ENCODE measurements at places on chromosomes 4 and X.
A peak's percentile ranks its signal among the peaks of the same experiment; 100 is the strongest.

GRCh38 chr4:94345969-94346368 is 3.3 kb upstream of the HPGDS start:
- no peak for DNase-seq

DNA sequence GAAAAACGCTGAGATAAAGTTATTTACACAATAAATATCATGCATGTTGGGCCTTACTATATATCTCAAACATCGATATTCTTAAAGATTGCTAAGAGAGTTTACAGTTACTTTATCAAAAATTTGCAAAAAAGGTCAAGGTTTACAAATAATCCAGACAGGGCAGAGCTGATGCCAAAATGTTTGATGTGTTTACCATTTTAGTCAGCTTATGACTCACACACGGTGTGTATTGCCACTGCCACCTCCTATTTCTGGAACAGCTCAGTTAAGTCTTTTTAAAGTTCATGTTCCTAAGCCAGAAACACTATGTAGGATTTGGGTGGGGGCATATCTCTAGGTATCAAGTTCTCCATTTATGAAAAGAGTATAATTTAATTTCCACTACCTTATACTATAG is 580.6 kb downstream of the INPP4B start:
- DNase-seq: peak; percentile 19

- DNase-seq: no peak
These were observed 84.2 kb downstream of the NPNT start for GRCh38 chr4:105979506-105979905.

- DNase-seq: no peak
These were observed 353 bp downstream of the NSD2 start for GRCh38 chr4:1871471-1872021.

GRCh38 chrX:69163936-69164741 is 1.1 kb downstream of the PJA1 start:
- DNase-seq: peak; percentile 45

DNA sequence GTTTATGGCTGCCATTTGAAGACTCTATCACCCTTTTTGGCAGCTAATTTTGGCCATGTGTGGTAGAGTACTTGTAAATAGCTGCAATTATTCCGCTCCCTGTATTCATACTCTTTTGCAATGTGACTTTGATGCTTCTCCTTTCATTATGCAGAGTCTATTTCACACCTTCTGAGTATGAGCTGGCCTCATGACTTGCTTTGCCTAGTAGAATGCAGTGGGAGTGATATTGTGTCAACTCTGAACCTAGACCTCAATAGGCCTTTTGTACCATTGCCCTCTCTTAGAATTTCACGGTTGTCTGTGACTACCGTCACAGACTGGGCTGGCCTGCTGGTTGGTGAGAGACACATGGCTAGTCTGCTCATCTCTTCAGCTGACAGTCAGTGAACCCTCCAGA is 118.8 kb downstream of the DDIT4L start:
- DNase-seq: no peak

DNA sequence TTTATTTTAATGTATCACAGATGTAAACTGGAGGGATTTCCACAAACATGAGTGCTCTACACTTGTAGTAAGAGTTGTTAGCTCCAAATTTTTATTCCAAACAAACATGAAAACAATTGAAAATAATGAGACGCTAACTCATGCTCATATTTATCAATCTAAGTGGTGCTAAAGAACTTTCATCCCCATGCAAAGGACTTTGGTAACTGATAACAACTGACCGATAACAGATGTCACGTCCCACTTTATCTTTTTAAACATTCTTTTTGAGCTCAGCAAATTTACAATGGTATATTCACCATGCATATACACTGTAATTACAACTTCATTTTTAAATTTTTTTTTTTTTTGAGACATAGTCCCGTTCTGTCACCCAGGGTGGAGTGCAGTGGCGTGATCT is 15.6 kb upstream of the MAOA start:
- no peak for DNase-seq

GRCh38 chr4:76764251-76764650 is 133.7 kb downstream of the SOWAHB start:
- DNase-seq: no peak

GRCh38 chr4:114494246-114494803 is 104.3 kb upstream of the UGT8 start:
- no peak for DNase-seq

- no peak for DNase-seq
These were observed 32.7 kb upstream of the CASK start for GRCh38 chrX:41956027-41956426.

GRCh38 chr4:123398066-123398852 is 1.7 kb downstream of the SPRY1 start:
- DNase-seq: peak; percentile 64

- no peak for DNase-seq
These were observed 9.5 kb downstream of the GNRHR start for GRCh38 chr4:67744561-67745283.

GRCh38 chr4:16118090-16118489 is 34.3 kb upstream of the PROM1 start:
- DNase-seq: no peak

DNA sequence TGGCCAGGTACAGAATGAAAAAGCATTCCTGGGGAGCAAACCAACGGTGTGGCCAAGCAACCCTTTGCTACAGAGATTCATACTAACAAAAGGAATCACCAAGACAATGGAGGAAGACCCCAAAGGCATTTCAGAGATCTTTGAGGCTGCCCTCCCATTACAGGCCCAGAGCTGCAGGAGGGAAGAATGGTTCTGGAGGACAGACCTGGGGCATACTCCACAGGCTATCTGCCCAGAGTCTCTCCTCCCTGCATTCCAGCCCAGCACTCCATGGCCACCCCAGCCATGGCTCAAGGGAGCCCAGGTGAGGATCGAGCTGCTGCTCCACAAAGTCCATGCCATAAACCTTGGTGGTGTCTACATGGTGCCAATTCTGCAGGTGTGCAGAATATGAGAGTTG is 81.9 kb downstream of the ATP11C start:
- no peak for DNase-seq

GRCh38 chr4:153261914-153262313 is 57.7 kb downstream of the TRIM2 start:
- no peak for DNase-seq

GRCh38 chrX:14899607-14900006 is 26.4 kb downstream of the MOSPD2 start:
- no peak for DNase-seq

- no peak for DNase-seq
These were observed 135.5 kb downstream of the REPS2 start for GRCh38 chrX:17081968-17082367.

DNA sequence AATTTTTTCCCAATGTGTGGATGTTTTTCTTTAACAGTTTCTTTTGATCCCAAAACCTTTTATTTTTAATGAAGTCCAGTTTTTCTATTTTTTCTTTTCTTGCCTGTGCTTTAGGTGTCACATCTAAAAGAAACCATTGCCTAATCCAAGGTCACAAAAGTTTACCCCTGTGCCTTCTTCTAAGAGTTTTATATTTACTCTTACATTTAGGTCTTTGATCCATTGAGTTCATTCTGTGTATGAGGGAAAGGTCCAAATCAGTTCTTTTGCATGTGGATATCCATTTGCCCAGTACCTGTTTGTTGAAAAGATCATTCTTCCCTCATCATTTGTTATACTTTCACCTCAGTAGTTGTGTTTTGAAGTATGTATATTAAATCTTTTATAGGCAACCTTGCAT is 13.0 kb downstream of the LRP2BP start:
- DNase-seq: no peak

GRCh38 chrX:148492057-148492456 is 8.4 kb upstream of the AFF2 start:
- DNase-seq: no peak

DNA sequence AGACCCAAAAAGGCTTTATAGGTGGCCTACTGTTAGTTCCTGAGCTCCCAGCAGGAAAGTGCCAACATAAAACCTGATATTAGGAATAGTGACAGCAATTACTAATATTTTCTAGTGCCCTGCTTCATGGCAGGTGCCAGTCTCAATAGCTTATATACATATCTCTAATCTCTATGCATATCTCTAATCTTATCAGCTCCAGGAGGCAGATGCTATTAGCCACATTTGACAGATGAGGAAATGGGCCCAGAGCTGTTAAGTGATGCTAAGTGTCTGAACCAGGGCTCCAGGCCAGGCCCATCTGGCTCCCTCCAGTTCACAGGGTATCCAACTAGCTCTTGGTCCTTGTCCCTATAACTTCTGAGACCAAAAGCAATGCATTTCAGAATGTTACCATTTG is 142.5 kb downstream of the CHIC2 start:
- DNase-seq: no peak

DNA sequence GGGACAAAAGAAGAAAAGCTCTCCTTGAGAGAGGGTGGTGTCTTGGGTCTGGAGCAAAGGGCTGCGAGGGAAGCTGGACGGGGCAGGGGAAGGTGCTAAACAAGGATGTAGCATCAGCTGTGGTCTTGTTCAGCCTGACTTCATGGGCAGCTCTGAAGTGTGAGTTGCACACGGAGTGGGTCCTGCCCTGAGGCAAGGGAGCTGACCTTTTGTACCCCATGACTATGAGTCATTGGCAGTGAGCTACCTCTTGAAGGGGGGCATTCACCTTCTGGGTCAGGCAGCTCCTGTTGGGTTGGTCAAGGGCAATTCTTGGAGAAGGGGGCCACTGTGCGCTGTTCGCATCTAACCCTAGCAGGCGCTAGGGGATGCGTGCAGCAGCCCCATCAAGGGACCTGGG is 151.8 kb downstream of the SMIM20 start:
- DNase-seq: no peak

GRCh38 chr4:154731756-154732155 is 12.0 kb upstream of the LRAT start:
- no peak for DNase-seq

DNA sequence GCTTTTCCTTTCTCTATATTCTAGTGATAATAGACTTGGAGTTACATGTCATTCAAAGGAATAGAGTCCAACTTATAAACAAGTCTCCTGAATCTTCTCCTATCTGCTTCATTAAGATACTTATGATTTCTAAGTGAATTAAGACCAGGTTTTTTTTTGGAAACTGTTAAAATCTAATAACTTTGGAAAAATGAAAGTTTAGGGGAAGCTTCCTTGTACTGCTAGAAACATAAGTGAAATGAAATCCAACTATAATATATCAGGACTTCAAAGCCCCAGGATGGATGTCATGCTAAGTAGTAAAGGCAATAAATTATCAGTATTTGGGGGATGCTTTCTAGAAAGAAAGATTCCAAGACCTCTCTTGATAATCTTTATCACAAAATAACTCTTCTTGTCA is 24.8 kb downstream of the GRIA2 start:
- DNase-seq: no peak

DNA sequence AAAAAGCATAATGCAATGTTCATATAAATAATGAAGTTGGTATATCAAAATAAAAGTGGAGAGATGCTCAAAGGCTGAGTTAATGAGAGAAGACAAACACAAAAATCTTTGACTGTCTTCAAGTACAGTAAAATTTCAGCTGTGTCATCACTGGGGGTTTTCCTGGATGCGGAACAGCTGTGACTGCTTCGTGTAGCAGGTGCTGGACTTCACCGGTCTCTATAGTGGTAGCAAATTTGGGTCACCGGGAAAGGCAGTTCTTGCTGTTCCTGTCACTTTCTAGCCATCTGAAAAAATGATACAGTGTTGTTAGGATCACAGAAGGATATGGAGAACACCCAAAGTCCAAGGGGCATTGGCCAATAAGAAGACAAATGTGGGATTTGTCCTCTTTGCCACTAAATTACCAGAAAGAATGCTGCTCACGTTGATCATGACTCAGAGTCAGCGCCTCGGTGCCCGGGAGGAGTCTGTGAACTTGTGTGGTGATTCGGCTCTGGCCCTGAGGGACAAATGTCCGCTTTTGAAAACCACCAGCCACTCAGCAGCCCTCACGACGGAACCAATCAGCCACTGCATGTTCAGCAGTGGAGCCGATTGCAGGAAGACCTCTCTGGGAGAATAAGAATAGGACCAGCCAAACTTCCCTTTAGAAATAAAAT is 230.1 kb upstream of the FAT1 start:
- no peak for DNase-seq

DNA sequence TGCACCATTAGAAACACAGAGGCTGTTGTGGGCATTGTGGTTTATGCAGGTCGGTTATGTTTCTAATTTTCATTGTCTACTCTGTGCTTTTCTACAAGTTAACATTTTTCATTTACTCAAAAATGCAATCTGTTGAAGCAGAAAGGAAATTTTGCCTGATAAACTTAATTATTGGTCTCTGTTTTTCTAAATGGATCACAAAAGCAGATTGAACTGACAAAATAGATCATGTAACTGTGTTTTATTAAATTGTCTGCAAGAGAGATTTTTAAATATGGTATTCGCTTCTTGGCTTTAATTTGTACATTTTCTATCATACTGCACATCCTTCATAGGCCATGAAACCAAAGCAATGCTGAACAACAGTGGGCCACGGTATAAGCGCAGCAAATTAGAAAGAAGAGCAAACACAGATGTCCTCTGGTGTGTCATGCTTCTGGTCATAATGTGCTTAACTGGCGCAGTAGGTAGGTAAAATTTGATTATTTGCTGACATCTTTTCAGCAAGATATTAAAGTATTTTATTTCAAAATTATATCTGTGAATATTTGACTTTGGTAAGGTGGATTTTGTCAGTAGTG is 50.6 kb downstream of the ATP10D start:
- no peak for DNase-seq

- DNase-seq: no peak
These were observed 469.0 kb upstream of the BOD1L1 start for GRCh38 chr4:14096396-14096965.
